ENCODE measurements at places on chromosomes 16 and 17.

DNA sequence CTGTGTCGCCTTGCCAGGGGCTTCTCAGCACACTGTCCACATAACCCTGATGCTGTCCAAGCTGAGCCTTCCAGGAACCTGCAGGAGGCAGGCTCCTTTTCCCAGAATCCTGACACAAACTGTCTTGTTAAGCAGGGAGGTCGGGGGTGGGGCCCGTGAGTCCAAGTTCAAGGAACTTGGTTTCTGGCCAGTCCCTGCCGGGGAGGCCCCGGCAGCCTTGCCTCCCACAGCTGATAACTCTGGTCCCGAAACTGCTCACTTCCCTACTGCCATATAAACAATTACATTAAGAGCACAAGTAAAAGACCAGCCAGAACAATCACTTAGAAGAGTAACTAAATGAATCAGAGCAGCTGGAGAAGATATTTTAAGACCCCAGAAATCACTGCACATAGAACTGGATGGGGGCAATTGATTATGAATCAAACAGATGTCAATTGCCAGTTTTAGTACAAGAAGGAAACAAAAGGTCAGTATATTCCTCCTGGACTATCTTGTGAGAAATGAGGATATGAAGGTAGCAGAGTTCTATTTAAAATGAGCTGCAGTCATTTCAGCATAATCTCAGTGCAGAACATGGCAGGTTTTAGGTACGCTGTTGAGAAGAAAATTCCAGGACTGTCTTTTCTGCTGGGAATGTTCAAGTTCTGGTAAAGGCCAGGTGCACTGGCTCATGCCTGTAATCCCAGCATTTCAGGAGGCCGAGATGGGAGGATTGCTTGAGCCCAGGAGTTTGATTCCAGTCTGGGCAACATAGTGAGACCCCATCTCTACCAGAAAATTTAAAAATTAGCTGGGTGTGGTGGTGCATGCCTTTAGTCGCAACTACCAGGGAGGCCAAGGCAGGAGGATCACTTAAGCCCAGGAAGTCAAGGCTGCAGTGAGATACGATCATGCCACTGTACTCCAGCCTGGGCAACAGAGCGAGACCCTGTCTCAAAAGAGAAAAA lies 169.8 kb downstream of the PITPNC1 start:
- DNase-seq = no peak

DNA sequence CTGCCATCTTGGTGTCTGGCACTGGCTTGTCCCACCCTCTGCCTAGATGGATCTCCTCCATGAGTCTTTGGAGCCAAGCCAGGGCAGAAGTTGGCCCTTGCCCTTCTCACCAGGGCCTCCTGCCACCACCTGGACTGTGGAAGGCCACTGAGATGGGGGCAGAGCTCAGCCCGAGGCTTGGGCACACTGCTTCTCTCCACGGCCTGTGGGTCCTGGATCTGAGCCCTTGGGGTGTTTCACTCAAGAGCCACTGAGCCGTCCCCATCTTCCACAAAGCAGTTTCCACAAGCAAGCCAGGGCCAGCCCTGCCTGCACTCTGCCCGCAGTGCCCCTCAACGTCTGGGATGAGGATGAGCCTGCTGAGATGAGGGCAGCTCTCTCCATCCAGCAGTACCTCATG lies 16.7 kb upstream of the CD300A start:
- no peak for DNase-seq

GRCh38 chr17:1227917-1228780 lies 42.1 kb upstream of the BHLHA9 start:
- no peak for DNase-seq

GRCh38 chr17:69445132-69445531 lies 30.6 kb downstream of the MAP2K6 start:
- no peak for DNase-seq

DNA sequence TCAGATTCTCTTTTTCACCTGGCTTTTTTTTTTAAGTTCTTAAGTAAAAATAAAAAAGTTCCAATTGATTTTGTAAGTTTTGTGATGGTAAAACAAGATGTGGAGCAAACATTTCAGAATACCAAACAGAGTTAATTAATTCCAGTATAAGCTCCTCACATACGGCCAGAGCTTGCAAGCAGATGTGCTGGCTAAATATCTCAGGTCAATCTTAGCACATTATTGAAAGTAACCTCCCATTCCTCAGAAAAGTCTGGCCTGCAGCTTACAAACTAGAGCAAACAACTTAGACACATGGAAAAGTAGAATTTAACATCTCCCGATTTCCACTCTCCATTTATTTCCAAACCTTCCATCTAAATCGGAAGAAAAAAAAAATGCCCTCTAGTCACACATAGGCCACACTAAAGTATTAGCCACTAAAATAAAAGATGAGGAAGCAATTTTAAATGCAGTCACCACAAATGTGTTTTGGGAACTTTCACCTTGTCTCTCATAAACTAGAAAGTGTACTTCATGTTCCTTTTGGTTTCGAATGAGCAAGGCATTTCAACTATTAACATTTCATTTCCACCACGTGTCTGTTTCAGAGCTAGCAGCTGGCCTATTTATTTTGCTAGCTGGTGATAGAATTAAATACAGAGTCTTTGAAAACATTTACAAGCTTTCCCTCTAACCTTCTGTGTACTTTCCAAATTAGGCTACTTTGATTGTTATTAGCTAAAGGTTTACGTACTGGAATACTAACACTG lies 143.3 kb downstream of the STX8 start:
- DNase-seq = no peak

- DNase-seq = no peak
Measured at GRCh38 chr16:54774768-54775167, 155.9 kb upstream of the IRX5 start.

DNA sequence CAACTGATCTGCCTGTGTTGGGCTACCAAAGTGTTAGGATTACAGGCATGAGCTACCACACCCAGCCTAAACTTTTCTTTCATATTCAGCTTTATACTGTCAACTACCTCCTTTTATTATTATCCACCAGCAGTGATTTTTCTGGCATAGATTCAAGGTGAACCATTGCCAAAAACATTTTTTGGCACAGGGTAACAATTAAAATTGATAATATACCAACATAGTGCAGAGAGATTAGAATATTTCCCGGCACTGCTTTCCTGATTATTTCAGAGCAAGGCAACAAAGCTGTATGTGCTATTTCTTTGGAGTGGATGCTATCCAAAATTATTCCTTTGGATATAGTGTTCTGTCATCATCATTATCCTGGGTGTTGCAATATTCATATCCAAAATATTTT lies 781.6 kb upstream of the SOX9 start:
- DNase-seq = no peak

DNA sequence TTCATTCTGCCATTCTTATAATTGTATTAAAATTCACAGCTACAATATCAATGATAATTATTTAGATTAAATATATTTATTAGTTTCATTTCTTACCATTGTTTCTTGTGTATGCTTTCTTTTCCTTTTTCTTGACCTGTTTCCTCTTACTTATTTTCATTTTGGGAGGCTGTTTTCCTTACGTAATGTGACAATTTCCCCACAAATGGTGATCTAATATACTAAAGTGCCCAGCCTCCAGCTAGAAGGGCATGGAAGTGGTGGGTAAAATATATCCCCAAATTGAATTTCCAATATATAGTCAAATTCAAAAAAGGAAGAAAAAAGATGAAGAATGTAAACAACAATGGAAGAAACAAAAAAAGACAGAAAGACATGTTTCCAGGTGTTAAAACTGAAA lies 1.5 kb upstream of the ABCA6 start:
- no peak for DNase-seq

- peak; percentile 45 for DNase-seq
Measured at GRCh38 chr16:80006241-80007215, 406.0 kb upstream of the MAF start.

GRCh38 chr17:75289832-75290337 lies 652 bp upstream of the SLC25A19 start:
- DNase-seq = no peak

DNA sequence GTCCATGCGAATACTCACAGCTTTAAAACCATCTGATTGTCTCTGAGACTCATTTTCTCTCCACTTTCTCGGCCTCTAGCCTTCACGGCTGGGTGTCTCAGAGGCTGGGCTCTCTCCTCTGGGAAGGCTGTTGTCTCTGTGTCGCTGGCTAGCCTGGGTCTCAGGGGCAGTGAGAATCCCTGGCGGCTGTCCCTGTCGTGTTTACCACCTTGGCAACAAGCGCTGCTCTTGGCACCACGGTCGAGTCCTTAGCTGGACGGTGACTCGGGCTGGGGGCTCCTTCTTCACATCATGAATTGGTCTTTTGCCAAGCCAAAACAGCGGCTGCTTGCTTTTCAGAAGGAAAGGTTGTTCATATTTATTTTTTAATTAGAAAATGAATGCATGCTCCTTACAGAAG lies 81.1 kb downstream of the MSI2 start:
- no peak for DNase-seq

- DNase-seq = no peak
Measured at GRCh38 chr17:6970992-6971391, 24.9 kb upstream of the ALOX12 start.

GRCh38 chr16:50591800-50592771 lies 43.9 kb downstream of the NKD1 start:
- no peak for DNase-seq

DNA sequence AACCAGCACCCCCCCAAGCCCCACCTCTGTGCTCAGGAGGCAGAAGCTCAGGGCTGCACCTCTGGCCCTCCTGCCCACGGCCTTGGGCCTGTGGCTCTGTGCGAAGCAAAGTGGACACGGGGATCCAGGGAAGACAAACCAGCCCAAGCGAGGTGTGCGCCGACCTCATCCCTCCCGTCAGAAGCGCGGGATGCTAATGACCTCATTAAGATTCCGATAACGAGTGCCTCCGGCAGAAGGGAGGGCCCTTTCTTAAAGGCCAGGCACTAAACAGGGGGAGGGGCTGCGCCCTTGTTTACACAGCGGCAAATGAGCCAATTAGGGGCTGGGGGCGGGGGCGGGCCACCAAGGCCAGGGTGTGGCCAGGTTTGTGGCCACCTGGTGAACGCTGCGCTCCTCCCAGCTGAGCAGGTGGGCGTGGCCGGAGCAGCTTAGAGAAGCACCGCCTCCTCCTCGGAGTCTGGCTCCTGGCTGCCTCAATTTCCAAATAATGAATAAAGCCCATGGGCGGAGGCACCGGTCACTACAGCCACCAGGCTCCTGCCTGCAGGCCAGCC lies 3.2 kb downstream of the CBX4 start:
- DNase-seq = no peak

DNA sequence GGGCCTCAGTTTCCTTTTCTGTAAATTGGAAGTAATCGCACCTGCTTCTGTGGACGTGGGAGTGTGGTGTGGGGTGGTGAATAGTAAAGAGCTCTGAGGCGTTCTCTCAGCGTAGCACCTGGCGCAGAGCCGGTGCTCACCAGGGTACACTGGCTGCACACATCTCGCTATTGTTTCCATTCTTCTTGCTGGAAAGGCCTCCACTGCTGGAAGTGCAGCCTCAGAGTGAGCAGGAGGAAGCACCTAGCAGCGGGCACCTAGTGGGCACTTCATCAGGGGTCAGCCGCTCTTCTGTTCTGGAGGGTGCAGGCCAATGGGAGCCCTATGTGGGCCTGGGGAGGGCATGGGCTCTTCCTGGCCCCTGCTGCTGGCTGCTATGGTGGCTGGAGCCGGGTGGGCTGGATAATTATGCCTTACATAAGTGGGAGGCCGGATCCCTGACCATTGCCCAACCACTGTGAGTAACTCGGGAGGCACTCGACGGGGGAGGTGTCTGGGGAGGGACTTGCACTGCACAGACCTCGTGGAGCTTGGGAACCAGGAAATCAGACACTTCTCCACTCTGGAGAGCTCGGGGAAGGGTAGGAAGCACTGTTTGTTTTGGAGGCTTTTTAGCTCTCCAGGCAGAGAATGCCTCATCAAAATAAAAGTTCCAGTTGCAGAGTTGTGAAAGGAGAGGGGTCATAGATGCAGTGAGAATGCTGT lies 1.7 kb downstream of the MAP2K3 start:
- DNase-seq = peak; percentile 91

GRCh38 chr17:49472527-49472926 lies 22.6 kb upstream of the NGFR start:
- no peak for DNase-seq

DNA sequence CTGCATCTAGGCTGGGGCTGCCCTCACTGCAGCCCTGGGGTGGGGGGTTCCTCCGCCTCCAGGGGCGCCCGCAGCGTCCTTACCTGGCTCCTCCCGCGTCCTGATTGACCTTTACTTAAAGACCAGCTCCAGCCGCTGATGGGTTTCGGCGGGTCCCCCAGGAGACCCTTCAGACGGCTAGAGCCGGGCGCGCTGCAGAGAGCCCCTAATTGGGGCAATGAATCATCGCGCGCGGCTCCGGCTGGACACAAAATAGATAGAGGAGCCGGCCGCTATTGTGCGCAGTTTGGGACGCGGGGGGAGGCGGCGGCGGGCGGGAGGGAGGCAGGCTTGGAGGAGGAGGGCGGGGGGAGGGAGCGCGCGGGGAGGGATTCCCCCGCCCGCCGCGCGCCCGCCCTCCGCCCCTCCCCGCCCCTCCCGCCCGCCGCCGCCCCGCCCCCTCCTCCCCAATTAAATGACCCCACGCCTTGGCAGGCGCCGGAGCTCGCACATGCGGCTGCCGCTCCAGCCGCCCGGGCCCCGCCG lies 56.5 kb upstream of the CIBAR2 start:
- DNase-seq = no peak

GRCh38 chr17:11412654-11413053 lies 171.6 kb downstream of the SHISA6 start:
- DNase-seq = no peak

- no peak for DNase-seq
Measured at GRCh38 chr17:1762901-1763898, 1.3 kb downstream of the SERPINF1 start.

GRCh38 chr16:15607700-15608396 lies 35.1 kb downstream of the MARF1 start:
- no peak for DNase-seq

DNA sequence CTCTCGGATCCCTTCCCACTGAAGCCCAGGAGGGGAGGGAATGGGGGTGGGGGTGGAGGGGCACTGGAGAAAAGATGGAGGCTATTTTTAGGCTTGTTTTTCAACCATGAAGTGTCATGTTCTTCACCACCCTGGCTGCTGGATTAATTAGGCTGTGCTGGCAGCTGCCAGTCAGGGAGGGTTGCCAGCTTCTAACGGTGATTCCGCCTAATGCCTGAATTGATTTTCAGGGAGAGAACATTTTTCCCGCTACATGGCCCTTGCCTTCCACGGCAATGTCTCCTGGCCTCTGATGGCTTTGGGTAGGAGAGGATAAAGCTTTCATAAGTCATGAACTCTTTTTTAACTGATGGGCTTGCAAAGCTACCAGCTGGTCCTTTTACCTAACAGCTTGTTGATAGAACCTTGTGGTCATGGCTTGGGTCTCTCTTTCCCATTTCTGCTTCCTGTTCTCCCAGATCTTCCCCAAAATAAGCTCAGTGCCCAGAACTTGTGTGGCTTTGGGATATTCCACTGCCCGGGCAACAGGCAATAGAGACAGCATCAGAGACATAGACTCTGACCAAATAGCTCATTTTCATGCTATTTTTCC lies 167.4 kb downstream of the PITPNC1 start:
- no peak for DNase-seq
